ENCODE measurements at places on chromosomes 12 and 14.

- no peak for DNase-seq
Measured at GRCh38 chr14:98714626-98715425, 557.2 kb downstream of the BCL11B start.

DNA sequence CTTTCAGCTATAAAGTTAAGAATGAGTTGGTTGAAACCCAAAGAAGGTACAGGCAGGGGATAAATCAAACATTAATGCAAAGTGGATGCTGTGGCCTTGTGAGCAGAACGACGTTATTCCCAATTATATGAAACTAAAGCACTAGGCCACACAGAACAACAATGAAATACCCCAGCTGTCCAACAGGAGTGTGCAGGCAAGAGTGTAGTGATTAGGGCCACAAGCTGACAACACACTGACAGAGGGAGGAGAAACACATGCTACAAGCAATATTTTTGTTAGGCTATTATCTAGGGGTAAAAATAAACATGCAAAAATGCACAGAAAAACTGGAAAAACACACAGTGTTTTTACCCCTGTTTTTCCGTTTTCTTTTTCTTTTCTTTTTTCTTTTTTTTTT lies 15.0 kb downstream of the MAP3K9 start:
- DNase-seq = no peak

GRCh38 chr12:91633734-91634357 lies 451.2 kb upstream of the DCN start:
- DNase-seq = no peak

DNA sequence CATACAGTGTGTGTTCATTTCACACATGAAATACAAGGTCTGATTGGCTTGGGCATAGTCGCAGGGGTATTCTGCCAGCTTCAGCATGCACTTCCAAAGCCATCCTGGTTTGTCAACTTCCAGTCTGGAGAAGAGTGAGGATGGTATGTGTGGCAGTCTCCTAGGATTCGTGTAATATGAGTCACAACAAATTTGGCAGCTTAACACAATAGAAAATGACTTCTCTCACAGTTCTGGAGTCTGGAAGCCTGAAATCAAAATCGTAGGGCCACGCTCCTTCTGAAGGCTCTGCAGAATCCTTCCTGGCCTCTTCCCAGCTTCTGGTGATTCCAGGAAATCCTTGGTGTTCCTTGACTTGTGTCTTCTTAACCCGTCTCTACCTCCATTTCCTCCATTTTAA lies 167.5 kb downstream of the PPM1H start:
- no peak for DNase-seq

DNA sequence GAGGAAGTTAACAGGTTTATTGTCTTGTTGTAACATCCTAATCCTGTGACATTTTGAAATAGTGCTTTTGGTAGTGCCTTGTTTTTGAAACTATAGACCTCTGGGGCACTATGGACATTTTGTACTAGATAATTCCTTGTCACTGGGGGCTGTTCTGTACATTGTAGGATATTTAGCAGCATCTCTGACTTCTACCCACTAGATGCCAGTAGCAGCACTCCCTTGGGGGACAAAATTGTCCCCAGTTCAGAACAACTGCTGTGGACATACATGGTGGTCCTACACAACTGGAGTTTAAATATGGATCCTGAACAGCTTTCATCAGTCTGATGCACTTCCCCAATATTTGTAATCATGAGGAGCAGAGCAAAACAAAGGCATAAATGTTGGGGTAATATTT lies 264.7 kb downstream of the RAD51B start:
- no peak for DNase-seq

DNA sequence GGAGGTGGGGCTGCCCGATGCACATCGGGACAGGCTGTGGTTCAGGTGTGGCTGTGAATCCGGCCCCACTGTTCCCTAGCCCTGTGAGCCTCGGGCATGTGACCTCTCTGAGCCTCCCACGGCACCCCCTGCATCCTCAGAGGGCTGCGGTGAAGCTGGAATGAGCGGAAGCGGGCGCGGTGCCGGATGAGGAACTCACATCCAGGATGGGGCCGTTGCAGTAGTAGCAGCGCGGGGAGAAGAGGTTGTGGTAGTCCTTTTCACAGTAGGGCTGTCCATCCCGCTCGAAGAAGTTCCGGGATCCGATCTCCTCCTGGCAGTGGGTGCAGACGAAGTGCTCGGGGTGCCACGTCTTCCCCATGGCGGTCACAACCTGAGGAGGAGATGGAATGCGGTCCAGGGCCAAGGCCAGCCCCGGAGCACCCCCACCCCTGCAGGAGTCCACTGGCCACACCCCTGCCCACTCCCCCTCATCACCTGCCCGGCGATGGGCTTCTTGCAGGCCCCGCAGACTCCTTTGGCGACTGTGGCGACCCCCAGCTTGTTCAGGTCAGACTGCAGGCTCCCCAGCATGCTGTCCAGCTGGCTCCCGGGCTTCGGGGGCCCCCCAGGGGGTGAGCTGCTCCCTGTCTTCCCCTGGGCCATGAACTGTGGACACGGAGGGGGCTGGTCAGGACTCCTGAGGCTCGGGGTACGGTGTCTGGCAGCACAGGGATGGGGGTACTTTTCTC lies 13.9 kb upstream of the RPLP0 start:
- no peak for DNase-seq

DNA sequence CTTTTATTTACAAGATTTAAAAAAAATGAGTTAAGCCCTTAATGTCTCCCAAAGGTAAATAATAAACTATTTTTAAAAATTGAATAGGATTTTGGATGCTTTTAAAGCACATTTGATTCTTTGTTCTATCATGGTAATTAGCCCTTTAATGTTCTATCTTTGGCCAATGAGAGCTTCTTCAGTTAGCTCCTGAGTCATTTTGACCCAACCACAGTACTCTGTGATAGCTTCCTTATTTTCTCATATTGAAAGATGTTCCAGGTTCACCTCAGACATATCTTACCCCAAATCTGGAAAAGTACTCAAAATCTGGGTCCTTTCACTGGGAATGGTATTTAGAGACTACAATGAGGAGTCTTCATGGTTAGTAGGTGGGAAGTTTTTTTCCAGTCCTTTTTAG lies 98.0 kb downstream of the MYRFL start:
- DNase-seq = no peak

DNA sequence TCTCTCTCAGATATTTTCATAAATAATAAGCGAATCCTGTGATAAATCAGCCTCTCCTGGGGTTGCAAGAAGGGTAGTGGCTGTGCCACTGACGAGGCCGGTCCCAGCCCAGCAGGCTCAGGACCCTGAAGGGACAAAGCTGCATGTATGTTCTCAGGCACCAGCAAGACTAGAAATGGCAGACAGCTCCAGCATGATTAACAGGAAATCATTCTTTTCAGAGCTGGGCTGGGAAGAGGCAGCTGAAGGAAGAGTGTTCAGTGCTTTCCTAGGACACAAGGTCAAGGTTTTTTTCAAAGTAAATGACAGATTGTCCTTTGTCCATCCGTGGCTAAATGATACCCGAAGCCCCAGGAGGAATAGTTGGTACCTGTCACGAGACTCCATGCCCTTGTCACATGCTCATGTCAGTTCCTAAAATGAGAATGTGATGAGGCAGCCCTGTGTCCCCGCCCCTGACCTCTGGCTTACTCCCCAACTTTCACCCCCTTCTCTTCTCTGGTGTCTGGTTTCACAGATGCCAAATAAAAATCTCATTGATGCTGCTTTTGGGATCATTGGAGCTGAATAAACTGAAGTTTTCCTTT lies 65.1 kb downstream of the PPP1R36 start:
- no peak for DNase-seq

DNA sequence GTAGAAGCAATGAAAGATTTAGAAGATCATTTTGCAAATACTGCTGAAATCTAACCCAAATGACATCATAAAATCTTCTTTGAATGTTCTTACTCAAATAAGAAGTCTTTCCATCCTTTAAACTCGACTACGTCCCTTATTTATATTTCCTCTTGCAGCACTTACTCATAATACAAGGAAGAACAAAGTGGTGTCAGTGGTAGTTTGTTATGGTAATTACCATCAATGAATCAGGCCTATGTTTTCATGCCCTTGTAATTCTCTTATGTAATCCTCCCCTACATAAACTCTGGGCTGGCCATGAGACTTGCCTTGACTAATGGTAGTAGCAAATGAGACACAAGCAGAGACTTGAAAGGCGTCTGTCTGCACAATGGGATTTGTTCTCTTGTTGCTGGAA lies 17.0 kb downstream of the EEA1 start:
- DNase-seq = no peak

- DNase-seq = no peak
Measured at GRCh38 chr12:10365696-10366405, 24.0 kb downstream of the KLRK1 start.

GRCh38 chr12:50551866-50552265 lies 47.1 kb downstream of the DIP2B start:
- DNase-seq = no peak

DNA sequence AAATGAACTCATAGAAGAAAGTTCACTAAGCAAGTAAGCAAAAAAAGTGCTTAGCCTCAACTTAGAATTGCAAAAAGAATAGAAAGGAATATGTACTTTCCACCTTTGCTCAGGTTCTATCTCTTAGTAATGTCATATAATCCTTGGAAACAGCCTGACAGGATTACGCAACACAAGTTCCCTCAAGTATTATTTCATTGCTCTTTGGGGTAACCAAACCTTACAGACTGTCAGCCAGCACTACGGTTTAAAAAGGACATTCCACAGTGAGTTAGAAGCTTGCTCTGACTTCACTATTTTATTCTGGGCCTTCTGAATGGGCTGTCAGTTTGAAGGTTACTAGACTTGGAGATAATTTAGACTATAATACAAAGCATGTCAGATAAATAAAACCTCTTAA lies 264.0 kb downstream of the ATXN7L3B start:
- no peak for DNase-seq

DNA sequence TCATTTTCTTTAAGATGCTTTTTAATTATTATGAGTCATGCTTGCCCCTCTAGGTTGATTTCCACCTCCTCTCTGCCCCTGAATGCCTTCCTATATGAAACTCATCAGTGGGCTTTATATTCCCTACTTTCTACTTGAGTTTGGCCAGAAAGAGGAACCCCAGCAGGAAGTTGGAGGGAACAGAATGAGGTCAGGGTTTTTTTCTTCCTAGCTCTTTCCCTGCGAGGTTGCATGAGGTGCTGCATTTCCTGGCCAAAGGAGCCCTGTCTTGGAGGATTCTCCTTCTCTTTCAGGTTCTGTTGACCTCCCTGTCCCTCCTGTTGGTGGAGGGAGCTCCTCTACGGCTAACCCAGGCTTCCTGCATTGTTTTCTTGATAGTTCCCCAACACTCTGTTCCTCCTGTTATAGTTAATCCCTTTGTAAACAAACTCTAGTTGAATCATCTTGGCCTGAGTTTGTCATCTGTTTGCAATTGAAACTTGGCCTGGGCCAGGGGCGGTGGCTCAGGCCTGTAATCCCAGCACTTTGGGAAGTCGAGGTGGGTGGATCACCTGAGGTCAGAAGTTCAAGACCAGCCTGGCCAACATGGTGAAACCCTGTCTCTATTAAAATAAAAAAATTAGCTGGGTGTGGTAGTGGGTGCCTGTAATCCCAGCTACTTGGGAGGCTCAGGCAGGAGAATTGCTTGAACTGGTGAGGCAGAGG lies 15.3 kb upstream of the SPIC start:
- no peak for DNase-seq

DNA sequence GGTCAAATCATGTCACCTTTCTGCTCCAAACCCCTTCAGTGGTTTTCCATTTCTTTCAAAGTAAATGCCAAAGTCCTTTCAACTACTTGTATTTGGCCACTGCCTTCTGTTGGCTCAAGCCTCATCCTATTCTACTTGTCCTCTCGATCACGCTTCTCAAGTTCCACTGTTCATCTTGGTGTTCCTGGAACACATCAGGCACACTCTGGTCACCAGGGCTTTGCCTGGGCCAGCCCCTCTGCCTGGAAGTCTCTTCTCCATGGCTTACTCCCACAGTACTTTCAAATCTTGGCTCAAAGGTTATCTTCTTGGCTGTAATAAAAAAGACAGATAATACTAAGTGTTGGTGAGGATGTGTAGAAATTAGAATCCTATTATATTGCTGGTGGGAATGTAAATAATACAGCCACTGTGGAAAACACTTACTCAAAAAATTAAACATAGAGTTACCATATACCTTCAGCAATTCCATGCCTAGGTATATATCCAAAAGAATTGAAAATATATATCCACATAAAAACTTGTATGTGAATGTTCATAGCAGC lies 17.3 kb upstream of the PPFIBP1 start:
- DNase-seq = no peak

- no peak for DNase-seq
Measured at GRCh38 chr12:68345763-68346162, 13.6 kb upstream of the MDM1 start.

- no peak for DNase-seq
Measured at GRCh38 chr12:110600254-110600653, 13.7 kb upstream of the TCTN1 start.

DNA sequence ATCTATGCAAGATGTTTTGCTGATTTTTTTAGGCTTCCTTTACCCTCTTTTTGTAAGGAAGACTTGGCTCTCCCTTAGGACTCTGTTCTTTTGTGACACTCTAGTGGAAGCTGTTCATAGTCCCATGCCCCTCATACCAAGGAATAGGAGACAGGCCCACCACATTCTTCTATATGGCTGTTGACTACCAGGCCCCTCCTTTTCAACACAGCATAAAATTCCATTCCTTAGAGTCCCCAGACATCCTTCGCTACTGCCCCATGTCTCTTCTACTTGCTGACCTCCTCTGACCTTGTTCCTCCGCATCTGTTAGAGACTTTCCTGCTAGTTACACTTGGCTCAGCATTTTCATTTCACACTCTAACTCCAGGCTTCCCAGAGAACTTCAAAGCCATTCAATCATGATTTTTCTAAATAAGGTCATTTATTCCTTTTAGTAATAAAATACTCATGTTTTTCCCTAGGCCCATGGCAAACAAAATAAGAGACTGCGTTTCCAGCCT lies 9.7 kb downstream of the PIK3C2G start:
- no peak for DNase-seq

DNA sequence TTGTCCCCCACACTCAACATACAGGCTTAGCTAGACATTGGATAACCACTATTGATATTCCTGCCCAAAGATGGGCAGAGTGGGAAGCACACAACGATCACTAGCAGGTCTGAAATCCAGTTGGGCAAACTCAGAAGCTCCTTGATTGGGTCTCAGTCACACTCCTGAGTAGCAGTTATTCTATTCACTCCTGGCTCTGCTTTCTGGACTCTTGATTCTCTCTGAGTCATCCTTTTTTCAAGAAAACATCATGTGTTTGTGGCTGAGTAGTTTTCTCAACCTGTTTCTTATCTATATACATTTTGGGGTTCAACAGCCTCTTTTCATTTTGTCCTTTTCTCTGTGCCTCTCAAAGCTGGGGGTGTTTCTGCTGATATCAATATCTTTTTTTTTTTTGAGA lies 46.0 kb upstream of the MANSC4 start:
- no peak for DNase-seq

DNA sequence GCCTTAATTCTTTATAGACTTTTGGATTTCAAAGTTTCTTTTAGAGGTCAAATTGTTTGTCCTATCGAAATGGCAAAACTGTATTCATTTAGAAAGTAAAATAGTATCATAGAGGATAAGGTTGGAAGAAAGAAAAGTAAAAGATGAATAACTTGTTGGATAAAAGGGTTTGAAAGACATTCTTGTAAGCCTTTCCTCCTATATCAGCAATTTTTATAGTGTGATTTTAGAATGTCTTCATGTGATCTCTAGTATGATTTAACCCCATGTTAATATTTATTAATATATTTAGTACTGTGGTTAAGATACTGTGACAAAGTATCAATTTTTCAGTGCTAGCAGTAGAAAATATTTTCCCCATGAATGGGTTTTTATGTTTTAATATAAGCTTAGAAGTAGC lies 4.5 kb downstream of the ARF6 start:
- DNase-seq = no peak

GRCh38 chr14:53360829-53361228 lies 207.7 kb upstream of the DDHD1 start:
- no peak for DNase-seq
